ENCODE measurements at places on chromosomes 1 and 21.

DNA sequence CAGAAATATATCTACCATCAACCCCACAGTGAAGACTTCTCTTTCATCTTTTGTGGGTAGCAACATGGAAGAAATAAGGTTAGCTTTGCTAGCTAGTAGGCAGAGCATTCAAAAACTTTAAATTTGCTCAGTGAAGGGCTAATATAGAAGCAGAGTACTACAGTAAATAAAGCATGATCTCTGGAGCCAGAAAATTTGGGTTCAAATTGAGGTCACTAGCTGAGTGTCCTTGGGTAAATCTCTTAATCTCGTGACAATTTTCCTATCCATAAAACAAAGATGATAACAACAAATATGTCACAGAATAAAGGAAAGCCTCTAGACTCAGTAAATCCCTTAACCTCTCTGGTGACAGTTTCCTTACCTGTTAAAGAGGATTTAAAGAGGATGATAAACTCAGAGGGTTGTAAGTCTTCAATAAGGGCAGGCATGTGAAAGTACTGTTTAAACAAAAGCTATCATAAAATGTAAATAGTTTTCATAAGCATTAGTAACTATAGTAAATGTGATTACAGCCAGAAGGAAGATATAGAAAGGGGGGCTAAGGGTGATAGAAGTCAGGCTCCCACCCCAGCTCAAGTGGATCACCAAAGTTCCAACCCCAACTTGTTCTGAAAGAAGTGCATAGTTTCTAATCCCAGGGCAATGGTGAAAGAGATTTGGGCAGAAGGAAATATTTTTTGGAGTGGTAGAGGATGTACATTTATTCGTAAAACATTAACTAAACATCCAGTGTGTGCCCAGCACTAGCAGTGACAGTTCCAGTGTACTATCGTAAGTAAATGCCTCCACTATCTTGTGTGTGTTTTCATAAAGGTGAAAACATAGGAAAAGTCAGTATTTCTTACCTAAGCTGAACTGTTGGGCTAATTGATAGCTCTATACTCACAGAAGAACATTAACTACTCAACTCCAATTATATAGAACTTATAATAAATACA is 24.8 kb downstream of the TM2D1 start:
- DNase-seq, result no peak

- DNase-seq, result no peak
Measured at GRCh38 chr1:227935826-227936225, 11.9 kb downstream of the WNT9A start.

GRCh38 chr1:17315542-17316130 is 7.6 kb downstream of the PADI4 start:
- DNase-seq, result no peak

DNA sequence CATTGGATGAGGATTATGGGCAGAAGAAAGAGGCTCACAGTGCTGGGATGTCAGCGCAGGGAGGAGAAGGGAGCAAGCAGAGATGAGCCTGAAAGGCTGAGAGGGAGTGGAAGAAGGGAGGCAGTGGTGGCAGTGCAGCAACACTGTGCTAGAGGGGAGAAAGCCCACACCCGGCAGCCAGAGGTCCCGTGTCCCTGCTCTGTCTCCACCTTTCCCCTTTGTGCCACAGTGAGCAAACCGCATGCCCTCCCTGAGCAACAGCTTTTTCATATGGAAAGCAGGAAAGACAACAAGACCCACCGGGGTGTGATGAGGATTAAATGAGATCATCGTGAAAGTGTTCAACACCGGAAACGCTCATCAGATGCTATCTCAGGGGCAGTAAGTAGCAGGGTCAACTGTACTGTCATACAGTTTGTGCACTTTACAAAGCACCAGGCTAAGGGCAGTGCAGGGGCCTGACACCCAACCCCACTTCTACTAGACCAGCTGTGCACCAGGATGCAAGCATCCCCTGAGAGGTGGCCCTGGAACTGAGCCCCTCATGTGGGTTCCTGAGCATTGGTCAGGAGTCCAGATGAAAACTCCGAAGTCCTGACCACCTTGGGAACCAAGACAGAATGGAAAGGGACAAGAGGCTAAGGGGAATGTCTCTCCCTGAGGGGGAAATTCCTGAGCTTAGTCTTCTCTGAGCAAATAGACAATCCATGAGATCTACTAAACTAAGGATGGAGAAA is 9.1 kb downstream of the NHLH1 start:
- DNase-seq, result peak; percentile 67

- no peak for DNase-seq
Measured at GRCh38 chr1:54132495-54132894, 20.3 kb downstream of the CDCP2 start.

DNA sequence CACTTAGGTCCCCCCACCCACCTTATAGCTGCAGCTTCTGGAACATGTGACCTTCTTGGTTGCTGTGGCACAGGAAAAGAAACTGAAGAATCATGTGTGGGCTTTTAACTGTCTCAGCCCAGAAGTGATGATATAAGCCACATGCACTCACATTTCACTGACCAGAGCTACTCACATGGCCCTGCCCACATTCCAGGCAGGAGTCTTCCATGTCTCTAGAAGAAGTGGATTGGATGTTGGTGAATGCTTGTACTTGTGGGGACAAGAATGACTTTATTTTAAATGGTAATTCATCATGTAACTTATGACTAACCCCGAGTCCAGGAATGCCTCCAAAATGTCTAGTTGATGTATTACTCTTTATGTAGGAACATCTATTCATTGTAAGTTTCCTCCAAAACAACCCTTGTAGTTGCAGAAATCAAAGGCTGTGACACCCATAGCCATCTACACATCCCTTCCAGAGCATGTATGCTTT is 15.8 kb upstream of the CAMK1G start:
- peak; percentile 60 for DNase-seq

DNA sequence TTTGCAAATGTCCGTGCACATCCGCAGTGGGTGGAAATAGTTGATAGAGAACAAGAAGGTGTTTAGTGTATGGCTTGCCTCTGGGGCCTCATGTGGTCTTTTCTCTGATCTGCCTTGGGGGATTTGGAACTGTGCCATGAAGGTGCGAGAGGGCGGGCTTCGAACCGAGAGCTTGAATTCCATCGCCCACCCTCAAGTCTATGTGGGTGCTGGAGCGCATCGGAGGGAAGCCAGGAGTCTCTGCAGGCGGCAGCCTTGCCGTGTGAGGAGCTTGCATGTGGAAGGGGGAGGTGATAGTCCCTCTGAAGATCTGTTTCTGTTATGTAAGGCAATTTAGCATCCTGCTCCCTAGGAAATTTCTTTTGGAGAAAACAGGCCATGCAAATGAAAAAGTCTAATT is 119.6 kb downstream of the HUNK start:
- no peak for DNase-seq

GRCh38 chr21:44357064-44357837 is 3.8 kb downstream of the TRPM2 start:
- no peak for DNase-seq

DNA sequence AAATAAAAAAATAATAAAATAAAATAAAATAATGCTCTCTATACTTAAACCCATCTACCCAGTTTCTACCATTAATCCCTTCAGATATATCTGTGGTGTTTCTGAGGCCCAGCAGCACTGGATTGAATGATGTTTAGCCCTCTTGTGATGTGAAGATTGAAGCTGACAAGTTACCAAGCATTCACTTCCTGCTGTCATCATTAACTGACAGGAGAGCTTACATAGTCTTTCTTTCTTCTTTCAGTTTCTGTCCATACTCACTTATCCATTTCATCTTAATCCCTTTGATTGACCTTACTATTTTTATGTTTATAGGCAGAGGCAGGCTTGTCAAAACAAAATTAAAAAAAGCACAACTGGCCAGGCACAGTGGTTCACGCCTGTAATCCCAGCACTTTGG is 38.8 kb upstream of the PGD start:
- no peak for DNase-seq

GRCh38 chr1:1630191-1630964 is 1.6 kb upstream of the MMP23B start:
- peak; percentile 74 for DNase-seq

- no peak for DNase-seq
Measured at GRCh38 chr1:6692956-6693355, 8.7 kb downstream of the DNAJC11 start.

DNA sequence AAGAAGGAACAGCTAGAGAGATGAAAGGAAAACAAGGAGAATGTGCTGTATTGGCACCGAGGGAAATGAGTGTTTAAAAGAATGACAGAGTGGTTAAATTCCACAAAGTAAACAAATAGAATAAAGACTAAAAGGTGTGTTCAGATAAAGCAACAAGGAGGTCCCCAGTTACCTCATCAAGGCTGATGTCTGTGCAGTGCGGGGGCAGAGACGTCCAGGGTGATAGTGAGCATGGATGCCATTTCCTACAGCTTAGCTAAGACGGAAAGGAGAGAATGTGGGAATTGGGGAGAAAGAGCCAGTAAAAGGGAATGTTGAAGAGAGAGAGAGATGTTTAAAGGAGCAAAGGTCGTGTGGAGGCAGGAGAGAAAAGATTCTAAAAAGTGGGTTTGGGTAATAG is 15.5 kb downstream of the LMOD1 start:
- DNase-seq, result no peak

DNA sequence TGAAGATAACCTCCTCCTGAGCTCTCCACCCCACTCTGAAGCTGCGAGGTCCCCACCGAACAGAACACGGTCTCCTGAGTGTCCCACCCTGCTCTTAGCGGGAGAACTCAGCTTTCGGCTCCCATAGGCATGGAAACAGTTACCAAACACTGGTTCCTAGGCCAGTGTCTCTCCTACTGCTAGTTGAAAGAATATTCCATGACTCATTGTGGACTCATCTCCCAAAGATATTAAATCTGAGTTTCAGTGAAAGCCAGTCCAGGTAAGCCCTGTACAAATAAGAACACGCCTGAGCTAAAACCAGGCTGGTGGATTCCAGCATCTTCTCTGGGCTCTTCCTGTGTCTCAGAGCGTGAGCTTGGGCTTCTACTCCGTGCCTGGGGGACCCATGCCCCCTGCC is 107.5 kb upstream of the CLDN14 start:
- no peak for DNase-seq

DNA sequence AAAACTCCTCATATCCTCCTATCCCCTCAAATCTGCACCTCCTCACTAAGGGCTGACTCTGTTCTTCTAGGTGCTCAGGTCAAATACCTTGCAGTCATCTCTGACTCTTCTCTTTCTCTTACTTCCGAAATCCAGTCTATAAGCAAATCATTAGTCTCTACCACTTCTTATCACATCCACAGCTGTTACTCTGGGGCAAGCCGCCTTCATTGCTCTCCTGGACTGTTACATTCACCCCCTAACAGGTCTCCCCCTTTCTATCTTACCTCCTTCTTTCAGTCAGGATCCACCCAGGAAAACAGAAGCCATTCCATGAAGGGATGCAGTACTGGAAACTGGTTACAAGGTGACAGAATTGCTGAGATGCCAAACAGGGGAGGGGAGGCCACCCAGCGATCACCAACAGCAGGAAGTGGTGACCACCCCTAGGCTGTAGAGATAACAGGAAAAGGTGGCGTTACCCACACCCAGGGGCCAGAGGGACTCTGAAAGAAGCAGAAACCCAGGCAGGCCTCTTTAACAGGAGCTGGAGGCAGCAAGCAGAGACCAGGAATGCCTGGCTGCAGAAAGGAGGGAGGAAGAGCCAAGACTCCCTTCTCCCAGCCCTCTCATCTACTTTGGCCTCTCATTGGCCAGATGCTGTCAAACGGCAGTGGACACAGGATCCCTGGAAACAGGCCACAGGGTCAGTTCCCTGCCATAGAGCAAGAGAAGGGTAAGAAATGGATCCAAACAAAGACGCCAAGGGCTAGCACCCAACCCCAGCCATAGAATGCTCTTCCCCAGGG is 55.5 kb upstream of the FOXO6 start:
- no peak for DNase-seq

GRCh38 chr1:9808459-9808858 is 15.3 kb downstream of the CLSTN1 start:
- no peak for DNase-seq

DNA sequence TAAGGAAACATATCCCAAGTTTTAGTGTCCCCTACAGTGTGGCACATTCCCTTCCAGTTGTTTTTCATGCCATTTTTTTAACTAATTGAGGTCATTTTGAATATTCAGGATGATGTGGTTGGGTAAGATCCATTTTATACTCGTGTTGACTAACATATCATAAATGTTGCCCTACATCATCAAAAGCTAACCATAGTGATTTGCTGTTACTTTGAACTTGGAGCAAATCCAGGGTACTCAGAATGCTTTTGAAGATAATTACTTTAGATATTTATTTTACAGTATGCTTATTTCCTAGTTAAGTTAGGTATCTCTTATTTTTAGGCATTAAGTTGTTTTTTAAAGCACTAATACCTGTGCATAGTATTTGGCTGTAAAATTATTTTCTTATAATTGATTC is 57.8 kb downstream of the DYRK1A start:
- DNase-seq, result no peak

GRCh38 chr1:236575523-236575922 is 28.8 kb downstream of the HEATR1 start:
- no peak for DNase-seq

GRCh38 chr21:45996311-45997204 is 15.0 kb downstream of the COL6A1 start:
- DNase-seq, result no peak

- DNase-seq, result no peak
Measured at GRCh38 chr1:22121421-22121911, 21.4 kb downstream of the WNT4 start.

DNA sequence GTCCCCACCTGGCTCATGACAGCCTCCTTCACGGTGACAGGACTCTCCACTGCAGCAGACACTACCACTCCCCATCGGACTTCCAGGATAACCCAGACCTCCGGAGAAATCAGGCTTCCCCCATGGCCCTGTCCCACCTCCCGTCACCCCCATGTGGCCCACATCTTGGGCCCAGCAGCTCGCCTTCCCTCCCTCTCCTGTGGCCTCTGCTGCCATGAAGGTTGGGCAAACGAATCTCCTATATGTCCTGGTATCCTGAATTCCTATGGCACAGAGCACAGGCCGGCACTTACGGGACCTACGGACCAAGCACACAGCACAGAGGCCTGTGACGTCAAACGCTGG is 82.0 kb downstream of the NPHP4 start:
- no peak for DNase-seq

- DNase-seq, result no peak
Measured at GRCh38 chr1:99497690-99498089, 148.2 kb upstream of the PALMD start.

DNA sequence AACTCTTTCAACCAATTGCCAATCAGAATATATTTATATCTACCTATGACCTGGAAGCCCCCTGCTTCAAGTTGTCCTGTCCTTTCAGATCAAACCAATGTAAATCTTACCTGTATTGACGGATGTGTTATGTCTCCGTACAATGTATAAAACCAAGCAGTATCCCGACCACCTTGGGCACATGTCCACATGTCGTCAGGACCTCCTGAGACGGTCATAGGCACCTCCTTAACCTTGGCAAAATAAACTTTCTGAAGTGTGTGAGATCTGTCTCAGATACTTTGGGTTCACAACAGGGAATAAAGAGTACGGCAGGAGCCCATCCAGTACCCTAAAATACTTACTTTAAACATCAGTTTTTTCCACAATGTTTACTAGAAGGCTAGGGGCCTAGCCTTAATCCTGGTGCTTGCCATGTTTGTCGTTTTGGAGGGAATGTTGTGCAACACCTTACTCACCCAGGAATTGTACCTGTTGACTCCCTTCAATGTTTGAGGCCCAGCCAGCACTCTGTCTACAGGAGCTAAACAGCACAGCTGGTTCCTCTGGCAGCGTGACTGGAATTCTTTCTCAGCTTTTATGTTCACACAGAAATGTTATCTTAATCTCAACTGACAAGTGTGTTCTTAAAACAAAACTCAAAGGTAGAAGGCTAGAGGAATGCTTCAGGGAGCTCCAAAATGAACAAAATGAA is 90.8 kb upstream of the USP25 start:
- DNase-seq, result no peak

- no peak for DNase-seq
Measured at GRCh38 chr1:155083052-155083541, 4.5 kb downstream of the EFNA3 start.

Measured in suppressor macrophage treated with lipopolysaccharide for 4 hours (primary cell).